ENCODE measurements at places on chromosomes 5 and 9.

GRCh38 chr5:152271420-152271819 is 133.7 kb downstream of the NMUR2 start:
- peak; percentile 59 for DNase-seq

- DNase-seq, result peak; percentile 27
Observed at GRCh38 chr9:35114113-35114839, 1.4 kb downstream of the ATOSB start.

GRCh38 chr5:179187681-179188575 is 127.8 kb downstream of the ZNF354C start:
- DNase-seq, result no peak

GRCh38 chr9:18071651-18072060 is 402.3 kb upstream of the ADAMTSL1 start:
- DNase-seq, result no peak

GRCh38 chr9:124795881-124796431 is 19.0 kb downstream of the OLFML2A start:
- DNase-seq, result no peak

GRCh38 chr5:93062548-93062947 is 518.5 kb downstream of the NR2F1-AS1 start:
- DNase-seq, result no peak

DNA sequence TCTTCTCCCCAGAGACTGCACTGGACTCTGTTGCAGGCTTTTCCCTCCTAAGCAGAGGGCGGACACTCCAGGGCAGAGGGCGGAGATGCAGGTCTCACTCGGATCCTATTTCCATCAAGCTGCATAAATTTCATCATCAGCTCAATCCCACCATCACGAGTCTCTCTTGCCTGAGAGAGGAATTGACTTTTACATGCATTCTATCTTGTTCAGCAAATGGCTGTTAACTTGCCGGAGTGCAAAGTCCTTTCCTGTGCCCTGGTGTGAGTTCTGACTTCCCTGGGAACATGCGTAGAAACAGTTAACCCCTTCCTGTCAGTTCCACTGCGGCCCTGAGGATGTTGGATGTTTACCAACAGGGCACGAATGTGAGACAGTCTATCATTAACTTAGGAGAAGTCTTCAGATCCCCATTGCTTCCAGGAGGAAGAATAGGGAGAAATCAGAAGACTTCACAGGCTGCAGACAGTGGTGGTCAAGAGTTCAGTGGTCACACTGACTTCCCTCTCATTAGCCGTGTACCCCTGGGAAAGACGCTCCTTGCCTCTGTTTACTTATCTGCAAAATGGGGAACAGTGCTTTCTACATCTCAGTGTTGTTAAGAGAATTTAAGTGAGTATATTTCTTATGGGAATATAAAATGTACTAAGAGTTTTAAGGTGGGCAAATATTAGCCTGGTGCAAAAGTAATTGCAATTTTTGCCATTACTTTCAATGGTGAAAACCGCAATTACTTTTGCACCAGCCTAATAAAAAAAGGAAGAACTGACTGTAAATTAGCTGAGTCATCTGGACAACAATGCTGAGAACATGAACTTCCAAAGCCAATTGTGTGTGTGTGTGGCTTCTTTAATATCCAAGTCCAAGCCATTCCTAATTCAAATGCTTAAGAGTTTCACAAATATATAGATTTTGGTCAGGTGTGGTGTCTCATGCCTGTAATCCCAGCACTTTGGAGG is 248.0 kb downstream of the DRD1 start:
- peak; percentile 62 for DNase-seq

Measured in NCI-H524 (cell line).